Pons (tissue), 1 donor: ENCODE measurements at places on chromosomes 2 and 18.

DNA sequence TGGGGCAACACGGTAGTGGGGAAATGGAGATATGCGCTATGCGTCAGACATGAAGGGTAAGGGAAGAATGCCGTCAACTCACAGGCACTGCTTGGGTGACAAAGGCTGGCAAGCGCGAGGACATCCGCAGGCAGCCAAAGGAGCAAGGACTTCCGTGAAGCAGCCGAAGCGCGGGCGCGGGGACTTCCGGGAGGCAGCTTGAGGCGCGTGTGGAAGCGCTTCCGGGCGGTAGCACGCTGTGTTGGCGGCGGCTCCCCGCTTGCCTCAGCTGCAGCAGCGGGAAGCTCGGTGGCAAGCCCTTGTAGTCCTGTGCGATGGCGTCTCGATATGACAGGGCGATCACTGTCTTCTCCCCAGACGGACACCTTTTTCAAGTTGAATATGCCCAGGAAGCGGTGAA is at the start of gene PSMA8:
TSS of gene PSMA8 (plus strand) at position 218 of the 400 bp plus-strand sequence. CDS start at position 315, 97 bp downstream.
- DNase-seq: no peak

DNA sequence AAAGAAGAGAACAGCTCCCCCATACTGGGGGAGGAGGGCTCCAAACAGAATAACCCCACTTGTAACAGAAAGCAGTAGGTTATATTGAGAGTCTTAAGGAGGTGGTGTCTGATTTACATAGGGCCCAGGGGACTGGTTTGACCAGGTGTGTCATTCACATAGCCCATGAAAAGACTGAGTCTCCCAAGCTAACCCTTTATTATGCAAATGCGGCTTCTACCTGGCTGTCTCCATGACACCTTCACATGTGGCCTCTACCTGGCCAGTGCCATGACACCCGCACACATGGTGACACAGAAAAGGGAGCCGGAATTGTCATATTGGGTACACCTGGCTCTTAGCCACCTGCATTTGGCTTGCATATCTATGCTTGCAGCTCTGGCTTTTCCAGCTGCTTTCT is 1057.2 kb upstream of the PIK3C3 start:
- DNase-seq: no peak

DNA sequence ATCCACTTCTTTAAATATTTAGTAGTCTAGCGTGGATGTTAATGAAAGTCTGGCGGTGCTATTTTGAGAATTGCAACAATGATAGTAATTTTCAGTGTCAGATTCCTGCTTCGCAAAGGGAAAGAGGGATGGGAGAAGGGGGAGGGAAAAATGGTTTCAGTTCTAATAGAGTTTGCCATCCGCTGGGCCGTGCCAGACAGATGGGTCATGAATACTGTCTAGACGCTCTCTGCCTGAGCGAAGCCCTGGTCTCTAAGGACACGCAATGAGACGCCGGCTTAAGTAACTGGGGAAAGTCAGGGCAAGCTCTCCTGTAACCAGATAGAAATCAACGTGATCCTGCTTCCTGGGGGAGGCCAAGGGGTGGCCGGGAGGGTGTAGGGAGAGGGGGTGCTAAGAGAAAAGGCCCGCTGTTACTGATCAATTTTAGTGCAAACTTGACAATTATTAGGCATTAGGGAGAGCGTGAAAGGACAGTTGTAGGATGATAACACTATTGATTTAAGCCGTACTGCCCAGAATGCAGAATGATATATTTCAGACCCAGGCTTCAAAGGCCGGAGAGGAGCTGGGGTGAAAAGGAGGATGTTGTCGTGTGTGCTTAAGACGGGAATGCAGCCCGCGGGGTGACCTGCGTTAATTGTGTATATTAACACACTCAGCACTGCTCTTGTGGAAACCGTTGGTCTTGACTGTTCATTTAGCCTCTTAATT is 229.2 kb downstream of the LDLRAD4 start:
- peak; percentile 68 for DNase-seq

- DNase-seq: no peak
These were observed 539.0 kb downstream of the SOX11 start for GRCh38 chr2:6231166-6231565.

GRCh38 chr2:69168144-69168813 is 155.3 kb downstream of the ANTXR1 start:
- DNase-seq: no peak

GRCh38 chr18:41466436-41467160 is 488.4 kb upstream of the PIK3C3 start:
- no peak for DNase-seq

DNA sequence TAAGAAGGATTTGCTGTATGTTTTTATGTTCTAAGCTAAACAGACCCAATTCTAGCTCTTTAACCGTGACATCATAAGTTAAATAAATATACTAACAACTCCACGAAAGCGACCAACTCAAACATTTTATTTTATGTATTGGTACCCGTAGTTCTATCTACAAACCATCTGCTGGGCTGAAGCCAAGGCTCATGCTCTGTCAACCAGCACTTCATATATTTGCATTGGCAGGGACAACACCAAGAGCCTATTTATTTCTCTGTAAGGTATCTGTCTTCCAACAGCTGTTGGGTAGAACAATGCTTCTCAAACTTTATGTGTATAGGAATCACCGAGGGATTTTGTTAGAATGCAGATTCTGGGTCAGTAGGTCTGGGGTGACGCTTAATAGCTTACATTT is 64.5 kb downstream of the PID1 start:
- DNase-seq: no peak
